ENCODE measurements at places on chromosomes 2 and 18.
A peak's percentile ranks its signal among the peaks of the same experiment; 100 is the strongest.

- DNase-seq: no peak
Measured at GRCh38 chr18:50401295-50401694, 26.4 kb downstream of the SKA1 start.

DNA sequence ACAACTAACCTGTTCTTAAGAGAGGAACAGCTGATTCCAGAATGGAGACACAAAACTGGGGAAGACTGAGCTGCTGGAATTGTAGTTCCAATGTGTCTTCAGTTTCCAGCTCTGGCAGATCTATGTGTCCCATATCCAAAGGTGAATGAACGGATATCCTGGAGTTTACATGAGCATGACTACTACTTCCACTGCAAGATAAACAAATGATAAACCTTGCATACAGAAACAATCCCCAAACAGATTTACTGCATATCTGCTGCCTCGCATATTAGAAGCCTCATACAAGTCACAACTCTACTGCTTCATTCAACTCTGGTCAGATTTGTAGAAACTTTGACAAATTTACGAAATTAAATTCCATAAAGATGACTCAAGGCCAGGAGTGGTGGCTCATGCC is 15.0 kb downstream of the RTTN start:
- DNase-seq: no peak

GRCh38 chr2:206670531-206671319 is 28.4 kb downstream of the FAM237A start:
- no peak for DNase-seq

DNA sequence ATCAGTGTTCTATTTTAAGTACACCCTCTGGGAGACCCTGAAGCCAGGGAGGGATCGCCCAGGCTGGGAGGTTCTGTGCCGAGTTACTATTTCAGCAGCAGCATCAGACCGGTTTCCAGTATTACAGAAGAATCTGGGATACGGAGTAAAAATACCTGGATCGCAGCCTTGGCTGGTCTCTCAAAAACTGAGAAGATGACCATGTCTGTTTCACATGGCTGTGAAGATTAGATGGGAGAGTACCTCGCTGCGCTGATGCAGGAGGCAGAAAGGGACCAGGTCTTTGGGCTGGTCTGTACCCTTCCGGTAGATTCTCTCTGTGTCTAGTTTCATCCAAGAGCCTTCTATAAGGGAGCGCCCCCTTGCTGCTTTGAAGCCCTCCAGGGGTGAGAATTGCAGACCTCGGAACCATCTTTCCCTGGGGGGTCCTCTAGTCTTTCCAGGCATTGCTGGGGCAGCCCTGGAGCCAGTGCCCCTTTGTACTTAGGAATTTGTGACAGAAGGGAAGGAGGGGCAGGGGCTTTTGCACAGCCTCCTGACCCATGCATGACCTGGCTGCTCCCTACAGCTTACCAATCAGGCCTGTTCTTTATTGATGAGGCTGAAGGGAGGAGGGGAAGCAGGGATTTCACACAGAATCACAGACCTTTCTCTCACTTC is 56.3 kb upstream of the MAPRE3 start:
- DNase-seq: no peak

- peak; percentile 87 for DNase-seq
Measured at GRCh38 chr2:134245340-134245984, 8.4 kb upstream of the MGAT5 start.

DNA sequence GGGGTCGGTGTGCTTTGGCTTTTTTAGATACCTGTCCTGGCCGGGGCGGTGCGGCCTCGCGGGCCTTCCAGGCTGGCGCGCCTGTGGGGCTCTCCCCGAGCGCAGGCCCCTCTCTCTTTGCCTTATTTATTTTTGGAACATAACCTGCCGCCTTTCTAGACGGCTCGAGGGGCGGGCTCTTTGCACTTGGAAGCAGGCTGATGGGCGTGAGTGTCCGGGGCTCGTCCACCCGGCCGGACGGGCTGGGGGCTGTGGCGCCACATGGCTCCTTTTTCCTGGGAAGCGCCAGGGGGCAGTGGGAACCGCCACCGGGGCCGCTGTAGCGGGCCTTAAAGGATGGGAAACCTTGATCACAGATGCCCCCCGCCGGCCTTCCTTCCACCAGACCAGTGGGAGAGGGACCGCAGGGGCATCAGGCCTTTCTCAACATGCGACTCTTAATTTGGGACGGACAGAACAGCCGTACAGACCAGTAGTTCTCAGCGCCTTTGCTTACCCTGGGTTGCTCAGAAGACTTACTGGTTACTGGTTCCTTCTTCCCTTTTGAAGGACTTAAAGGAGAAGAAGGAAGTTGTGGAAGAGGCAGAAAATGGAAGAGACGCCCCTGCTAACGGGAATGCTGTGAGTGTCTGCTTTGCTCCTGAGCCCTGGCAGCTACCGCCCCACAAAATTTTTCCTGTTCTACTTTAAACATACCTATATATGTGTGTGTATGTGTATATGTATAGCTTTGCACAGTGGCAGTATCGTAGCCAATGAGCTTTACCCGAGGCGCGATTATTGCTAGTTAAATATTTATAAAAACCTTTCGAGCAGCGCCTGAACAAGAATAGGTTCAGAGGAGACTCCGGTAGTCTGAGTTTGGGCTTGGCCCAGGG is 2.7 kb downstream of the PTMA start:
- peak; percentile 62 for DNase-seq

DNA sequence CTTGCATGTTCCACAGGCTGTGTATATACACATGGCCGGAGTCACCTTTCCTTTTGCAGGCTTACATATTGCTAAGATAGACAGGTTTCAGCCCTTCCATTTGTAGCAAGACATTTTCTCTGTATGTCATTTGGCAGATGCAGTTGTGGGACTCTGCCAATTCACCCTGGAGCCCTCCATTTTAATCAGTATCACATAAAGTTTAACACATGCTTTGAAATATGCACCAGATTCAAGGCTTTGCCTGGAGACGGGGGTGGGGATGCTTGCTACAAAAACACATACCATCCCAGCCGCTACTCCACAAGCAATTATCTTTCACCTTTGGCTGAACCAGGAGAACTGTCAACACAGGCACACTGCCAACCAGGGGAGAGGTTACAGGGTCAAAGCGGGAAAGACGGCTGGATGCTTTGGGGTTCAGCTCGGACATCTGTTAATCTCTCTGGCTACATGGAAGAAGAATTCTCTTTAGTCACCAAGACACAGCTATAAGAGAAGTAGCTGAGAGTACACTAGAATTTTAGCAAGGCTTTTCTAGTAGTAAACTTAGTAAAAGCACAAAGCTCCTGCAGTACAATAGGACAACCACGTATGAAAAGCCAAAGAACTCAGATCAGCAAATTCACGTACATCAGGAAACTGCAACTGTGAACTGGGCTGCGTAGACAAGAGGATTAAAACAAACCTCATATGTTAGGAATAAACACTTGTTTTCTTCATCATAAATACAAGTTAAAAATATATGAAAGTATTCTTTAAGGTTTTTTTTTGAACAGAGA is 130.9 kb downstream of the EXOC6B start:
- no peak for DNase-seq

DNA sequence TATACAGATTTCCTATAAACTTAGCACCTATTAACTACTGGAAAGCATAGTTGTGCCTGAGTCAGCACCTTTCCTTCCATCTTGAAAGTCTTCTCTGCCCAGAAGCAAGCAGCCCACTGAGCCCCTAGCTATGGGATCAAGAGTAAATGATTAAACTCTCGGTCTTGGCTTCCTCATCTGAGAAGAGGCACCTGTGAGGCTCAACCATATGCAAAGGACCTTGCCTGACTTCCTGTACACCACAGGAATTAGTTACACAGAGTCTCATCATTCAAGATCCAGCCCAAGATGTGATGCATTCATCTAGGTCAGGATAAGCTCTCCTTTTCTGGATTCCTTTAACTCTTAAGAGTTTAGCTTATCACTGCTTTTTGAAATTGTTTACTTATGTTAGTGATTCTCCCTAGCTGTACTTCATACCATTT is 96.0 kb downstream of the CDH2 start:
- DNase-seq: no peak

DNA sequence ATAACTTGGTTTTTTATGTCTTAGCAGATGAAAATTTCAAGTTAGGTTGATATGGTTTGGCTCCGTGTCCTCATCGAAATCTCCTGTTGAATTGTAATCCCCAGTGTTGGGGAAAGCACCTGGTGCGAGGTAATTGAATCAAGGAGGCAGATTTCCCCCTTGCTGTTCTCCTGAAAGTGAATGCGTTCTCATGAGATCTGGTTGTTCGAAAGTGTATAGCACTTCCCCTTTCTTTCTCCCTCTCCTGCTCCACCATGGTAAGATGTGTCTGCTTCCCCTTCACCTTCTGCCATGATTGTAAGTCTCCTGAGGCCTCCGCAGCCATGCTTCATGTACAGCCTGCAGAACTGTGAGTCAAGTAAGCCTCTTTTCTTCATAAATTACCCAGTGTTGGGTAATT is 242.1 kb upstream of the TNP1 start:
- no peak for DNase-seq

DNA sequence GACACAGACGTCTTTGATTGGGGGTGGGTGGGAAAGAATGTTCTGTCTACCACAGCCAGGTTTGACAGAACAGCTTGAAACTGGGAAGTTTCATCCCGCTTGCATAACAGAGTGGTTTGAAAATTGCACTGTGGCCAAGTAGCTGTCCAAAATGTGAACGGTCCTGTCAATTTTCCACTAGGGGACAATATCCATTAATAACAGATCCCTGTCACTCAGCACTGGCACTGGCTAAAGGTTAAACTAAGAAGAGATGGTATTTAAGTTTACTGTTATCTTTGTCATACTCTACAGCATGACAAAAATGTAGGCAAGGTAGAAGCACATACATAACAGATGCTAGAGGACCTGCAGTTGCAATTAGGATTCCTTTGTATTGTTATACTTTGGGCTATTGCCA is 55.6 kb upstream of the ACMSD start:
- peak; percentile 84 for DNase-seq

DNA sequence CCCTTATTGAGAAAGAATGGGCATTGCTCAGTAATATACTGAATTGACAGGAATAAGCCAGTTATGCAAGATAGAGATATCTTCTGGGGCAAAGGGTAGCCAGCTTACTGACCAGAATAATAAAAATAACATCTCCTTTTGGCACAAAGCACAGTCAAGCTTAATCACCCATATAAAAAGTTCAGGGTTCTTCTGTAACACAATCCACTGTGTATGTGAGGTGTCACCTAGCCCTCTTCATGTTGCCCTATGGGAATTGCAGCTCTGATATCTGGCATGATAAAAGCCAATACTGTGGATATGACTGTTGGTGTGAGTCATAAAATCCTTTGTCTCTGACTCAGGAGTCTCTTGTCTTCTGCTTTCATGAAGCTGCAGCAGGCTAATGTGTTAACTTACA is 90.8 kb downstream of the DSEL start:
- DNase-seq: no peak

DNA sequence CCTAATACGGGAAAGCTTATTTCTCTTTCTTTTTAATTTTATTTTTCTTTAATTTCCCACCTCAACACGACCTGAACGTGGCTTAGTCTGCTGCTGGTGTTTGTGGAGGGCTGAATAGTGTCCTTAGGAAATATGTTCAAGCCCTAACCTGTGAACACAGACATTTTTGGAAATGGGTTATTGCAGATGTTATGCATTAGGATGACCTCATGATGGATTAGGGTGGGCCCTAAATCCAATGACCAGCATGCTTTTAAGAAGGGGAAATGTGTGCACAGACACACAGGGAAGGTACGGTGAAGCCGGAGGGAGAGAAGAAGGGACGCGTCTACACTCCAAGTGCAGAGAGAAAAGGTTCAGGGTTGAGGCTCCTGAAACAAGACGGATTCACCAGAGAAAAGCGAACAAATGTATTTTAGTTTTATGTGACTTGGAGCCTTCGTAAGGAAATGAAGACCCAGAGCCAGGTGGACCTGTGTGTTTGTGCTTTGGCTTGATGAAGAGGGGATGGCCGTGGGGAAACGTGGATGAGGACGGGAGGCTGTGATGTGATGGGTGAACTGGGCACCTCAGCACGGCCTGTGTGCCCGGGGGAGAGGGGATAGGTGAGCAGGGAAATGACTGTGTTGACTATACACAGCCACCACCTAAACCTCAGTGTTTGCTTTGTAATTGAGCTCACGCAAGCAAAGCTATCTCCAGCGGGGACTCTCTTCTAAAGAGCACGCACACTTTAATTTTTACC is 37.5 kb downstream of the RTP5 start:
- DNase-seq: no peak

- DNase-seq: no peak
Measured at GRCh38 chr2:228938629-228939028, 332.5 kb downstream of the PID1 start.

GRCh38 chr2:66186537-66186936 is 248.4 kb upstream of the MEIS1 start:
- DNase-seq: no peak

GRCh38 chr2:3762771-3763447 is 59.5 kb downstream of the DCDC2C start:
- no peak for DNase-seq

GRCh38 chr2:102037681-102038080 is 45.9 kb downstream of the IL1R2 start:
- DNase-seq: no peak

- DNase-seq: no peak
Measured at GRCh38 chr2:211132573-211132972, 576.2 kb downstream of the CPS1 start.

GRCh38 chr2:241267249-241268067 is 48.0 kb downstream of the HDLBP start:
- DNase-seq: no peak

DNA sequence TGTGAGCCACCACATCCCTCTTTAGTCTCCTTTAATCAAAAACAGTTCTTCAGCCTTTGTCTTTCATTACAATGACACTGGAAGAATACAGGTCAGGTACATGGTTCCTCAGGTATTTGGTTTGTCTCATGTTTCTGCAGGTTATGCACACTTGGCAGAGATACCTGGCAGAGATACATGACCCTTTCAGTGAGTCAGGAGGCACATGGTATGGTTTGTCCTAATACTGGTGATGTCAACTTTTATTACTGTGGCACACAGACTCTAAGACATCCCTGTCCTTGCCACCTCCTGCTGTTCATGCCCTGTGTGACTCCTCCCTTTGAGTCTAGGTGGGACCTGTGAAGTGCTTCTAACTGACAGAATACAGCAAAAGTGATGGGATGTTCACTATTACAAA is 58.4 kb downstream of the SPIRE1 start:
- no peak for DNase-seq

GRCh38 chr2:122341007-122341406 is 585.6 kb downstream of the TSN start:
- no peak for DNase-seq

DNA sequence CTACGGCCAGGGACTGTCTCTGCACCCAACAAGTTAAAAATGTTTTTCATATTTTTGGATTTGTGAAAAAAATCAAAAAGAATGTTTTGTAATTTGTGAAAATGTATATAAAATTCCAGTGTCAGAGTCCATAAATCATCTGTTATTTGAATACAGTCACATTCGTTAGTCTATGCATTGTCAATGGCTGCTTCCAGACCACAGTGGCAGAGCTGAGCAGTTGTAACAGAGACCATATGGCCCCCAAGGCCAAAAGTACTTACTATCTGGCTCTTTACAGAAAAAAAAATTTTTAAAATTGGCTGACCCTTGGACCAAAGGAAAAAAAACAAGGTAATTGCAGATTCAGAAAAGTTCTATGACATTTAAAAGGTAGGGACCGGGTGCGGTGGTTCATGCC is 86.7 kb upstream of the ATL2 start:
- DNase-seq: no peak

Measured in suppressor macrophage (primary cell).